ENCODE measurements at places on chromosomes 16 and 17. TPM values are rescaled to one million over a fixed set of nuclear protein-coding genes. Genes with fewer than 3 reads are reported as not detected.

- peak; percentile 58 for DNase-seq
- peaks cover 21% of the 10 kb centered on the region for H3K36me3 ChIP-seq
- H3K27ac ChIP-seq: peak overlapping the region; percentile 97
These were observed 1.6 kb upstream of the PPP1R9B start for GRCh38 chr17:50151937-50152547.

GRCh38 chr17:82202981-82203380, 9.7 kb downstream of the CCDC57 start:
- H3K4me1 ChIP-seq: peaks cover 58% of the 10 kb centered on the region
- no peak overlapping the region for H3K4me3 ChIP-seq
- DNase-seq: no peak

DNA sequence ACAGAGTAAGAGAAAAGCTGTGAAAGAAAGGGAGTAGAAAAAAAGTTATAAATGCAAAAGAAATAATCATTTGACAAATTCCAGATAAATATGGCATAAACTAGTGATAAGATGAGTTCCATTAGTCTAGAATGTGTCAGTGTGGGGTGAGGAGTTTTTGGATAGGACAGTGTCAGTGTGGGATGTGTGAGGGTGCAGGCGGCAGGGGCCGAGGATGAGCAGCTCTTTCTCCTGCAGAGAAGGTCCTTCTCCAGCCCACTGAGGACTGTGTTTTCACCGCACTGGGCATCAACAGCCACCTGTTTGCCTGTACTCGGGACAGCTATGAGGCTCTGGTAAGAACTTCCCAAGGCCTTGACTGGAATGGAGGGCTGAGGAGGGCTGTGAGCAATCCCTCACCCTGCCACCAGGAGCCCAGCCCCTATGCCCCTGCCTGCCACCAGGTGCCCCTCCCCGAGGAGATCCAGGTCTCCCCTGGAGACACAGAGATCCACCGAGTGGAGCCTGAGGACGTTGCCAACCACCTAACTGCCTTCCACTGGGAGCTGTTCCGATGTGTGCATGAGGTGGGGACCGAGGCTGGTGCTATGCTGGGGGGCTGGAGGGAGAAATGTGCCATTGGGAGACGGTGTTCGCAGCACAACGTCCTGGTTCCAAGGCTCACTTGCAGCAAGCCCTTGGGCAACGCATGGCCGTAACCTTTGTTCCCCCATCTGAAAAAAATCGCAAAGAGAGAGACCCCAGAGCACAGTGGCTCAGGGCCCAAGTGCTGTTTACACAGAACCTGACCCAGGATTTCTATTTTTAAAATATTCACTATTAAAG, 13.1 kb downstream of the RAPGEFL1 start:
- no peaks in the 10 kb centered on the region for H3K36me3 ChIP-seq
- peak overlapping the region; percentile 67 for H3K4me3 ChIP-seq
- peaks cover 14% of the 10 kb centered on the region for H3K4me1 ChIP-seq

GRCh38 chr17:21173543-21173942, 40.4 kb downstream of the TMEM11 start:
- H3K27me3 ChIP-seq: no peaks in the 10 kb centered on the region
- peaks cover 11% of the 10 kb centered on the region for H3K36me3 ChIP-seq
- no peak overlapping the region for H3K4me3 ChIP-seq
- no peak for DNase-seq
- H3K4me1 ChIP-seq: peaks cover 7% of the 10 kb centered on the region

DNA sequence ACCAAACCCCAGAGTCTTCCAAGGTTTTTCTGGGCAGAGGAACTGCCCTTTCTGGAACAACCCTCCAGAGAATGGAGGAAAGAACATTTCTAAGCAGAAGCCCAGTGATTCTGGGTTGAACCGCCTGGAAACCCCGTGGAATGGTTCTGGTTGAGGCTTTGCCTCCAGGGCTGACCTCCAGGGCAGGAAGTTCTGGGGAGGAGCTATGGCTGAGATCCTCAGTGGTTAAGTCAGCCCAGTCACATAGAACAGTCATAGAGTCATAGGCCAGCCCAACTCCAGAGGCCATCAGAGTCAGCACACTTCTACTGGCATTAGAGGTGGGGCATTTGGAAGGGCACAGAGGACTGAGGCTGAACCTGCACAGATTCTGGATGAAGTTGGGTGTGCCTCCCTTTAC, 65.9 kb downstream of the SPACA3 start:
- no peaks in the 10 kb centered on the region for H3K4me1 ChIP-seq
- no peak overlapping the region for H3K27ac ChIP-seq
- no peaks in the 10 kb centered on the region for H3K36me3 ChIP-seq

- H3K36me3 ChIP-seq: no peaks in the 10 kb centered on the region
- peaks cover 7% of the 10 kb centered on the region for H3K4me1 ChIP-seq
- H3K27ac ChIP-seq: no peak overlapping the region
These were observed 238.6 kb upstream of the GSE1 start for GRCh38 chr16:85374571-85374872.

- no peak overlapping the region for H3K4me3 ChIP-seq
- H3K36me3 ChIP-seq: no peaks in the 10 kb centered on the region
- no peak for DNase-seq
- H3K27ac ChIP-seq: no peak overlapping the region
- H3K27me3 ChIP-seq: no peaks in the 10 kb centered on the region
These were observed 17.7 kb downstream of the GALNS start for GRCh38 chr16:88839026-88839529.

GRCh38 chr17:67322042-67322787, 44.2 kb downstream of the PSMD12 start:
- no peaks in the 10 kb centered on the region for H3K36me3 ChIP-seq
- H3K27me3 ChIP-seq: peaks cover 2% of the 10 kb centered on the region
- H3K4me3 ChIP-seq: no peak overlapping the region
- no peaks in the 10 kb centered on the region for H3K4me1 ChIP-seq

DNA sequence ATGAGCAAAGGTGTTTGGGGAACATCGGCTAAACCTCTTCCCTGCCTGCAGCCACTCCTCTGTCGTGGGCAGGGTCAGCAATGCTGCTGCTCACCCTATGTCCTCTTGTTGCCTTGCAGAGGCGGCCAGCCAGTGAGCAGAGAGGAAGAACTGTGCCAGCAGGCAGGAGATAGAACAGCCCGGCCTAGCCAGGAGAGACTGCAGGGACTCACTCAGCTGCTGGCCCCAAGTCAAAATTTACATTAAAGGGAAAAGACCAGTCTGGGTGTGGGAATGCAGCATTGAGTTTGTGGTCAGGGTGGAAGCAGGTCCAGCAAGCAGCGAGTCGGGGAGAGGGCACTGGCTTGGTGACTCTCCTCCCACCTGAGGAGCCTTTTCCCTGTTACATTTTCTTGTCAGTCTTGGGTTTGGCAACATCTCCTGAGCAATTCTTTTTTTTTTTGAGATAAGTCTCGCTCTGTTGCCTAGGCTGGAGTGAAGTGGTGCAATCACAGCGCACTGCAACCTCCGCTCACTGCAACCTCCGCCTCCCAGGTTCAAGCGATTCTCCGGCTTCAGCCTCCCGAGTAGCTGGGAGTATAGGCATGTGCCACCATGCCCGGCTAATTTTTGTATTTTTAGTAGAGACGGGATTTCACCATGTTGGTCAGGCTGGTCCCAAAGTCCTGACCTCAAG, 22.7 kb downstream of the LIG3 start:
- H3K4me1 ChIP-seq: peaks cover 4% of the 10 kb centered on the region
- H3K36me3 ChIP-seq: peaks cover 68% of the 10 kb centered on the region
- no peaks in the 10 kb centered on the region for H3K27me3 ChIP-seq
- H3K4me3 ChIP-seq: no peak overlapping the region
- DNase-seq: no peak
- no peak overlapping the region for H3K27ac ChIP-seq

DNA sequence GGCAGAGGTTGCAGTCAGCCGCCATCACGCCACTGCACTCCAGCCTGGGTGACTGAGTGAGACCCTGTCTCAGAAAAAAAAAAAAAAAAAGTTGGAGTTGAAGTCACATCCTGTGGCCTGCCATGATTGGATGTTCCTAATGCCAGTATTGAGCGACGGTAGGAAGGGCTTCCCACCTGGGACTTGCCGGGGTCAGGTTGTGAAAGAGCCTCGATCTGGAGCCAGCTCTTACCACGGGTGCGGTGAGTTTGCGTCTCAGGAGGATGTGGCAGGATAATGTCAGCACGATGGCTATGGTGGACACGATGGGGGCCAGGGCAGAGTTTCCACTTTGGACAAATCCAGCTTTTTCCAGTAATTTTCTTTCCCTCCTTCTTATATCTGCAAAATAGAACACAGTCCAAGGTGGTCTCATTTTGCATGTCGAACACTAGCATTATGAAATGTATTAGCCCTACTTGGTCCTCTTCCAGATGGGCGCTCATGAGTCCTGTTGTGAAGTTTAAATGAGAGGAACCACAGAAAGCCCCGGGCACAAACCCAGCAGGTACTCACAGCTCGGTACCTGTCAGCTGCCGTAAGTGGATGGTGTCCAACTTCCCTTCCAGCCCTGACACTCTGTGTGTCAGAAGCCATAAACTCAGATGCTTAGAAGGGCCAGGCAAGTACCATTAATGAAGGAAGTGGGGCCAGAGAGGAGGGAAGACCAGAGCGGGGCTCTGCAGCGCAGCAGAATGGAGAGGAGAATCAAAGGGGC, 22.2 kb downstream of the ABCC12 start:
- no peak for DNase-seq
- peaks cover 3% of the 10 kb centered on the region for H3K4me1 ChIP-seq
- no peak overlapping the region for H3K27ac ChIP-seq
- peaks cover 8% of the 10 kb centered on the region for H3K27me3 ChIP-seq
- H3K4me3 ChIP-seq: no peak overlapping the region
- H3K36me3 ChIP-seq: no peaks in the 10 kb centered on the region

DNA sequence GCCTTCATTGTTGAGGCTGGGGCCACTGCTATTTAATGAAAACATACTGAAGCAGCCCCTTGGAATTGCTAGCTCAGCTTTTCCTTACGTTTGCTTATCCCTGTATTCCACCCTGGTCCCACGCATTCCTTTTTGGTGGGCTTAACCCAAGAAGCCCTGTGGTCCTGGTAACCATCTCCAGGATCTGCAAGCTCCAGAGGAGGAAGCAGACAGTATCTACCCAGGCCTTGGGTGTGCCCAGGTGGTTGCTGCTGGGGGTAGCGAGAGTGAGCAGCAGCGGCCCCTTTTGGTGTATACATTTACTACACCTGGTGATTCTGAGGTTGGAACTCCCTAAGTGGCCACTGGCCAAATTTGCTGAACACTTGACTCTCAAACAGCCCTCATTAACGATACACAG, 97.7 kb downstream of the CBLN1 start:
- DNase-seq: no peak
- H3K4me1 ChIP-seq: no peaks in the 10 kb centered on the region
- no peaks in the 10 kb centered on the region for H3K27me3 ChIP-seq

GRCh38 chr17:28503420-28503819, 2.7 kb upstream of the FOXN1 start:
- no peak overlapping the region for H3K27ac ChIP-seq
- H3K36me3 ChIP-seq: no peaks in the 10 kb centered on the region
- peaks cover 3% of the 10 kb centered on the region for H3K27me3 ChIP-seq
- H3K4me1 ChIP-seq: no peaks in the 10 kb centered on the region

- no peak overlapping the region for H3K4me3 ChIP-seq
- peaks cover 9% of the 10 kb centered on the region for H3K4me1 ChIP-seq
- H3K27me3 ChIP-seq: no peaks in the 10 kb centered on the region
- no peak for DNase-seq
- H3K27ac ChIP-seq: peak overlapping the region; percentile 63
- no peaks in the 10 kb centered on the region for H3K36me3 ChIP-seq
These were observed 266.9 kb upstream of the DYNLRB2 start for GRCh38 chr16:80273635-80274538.

DNA sequence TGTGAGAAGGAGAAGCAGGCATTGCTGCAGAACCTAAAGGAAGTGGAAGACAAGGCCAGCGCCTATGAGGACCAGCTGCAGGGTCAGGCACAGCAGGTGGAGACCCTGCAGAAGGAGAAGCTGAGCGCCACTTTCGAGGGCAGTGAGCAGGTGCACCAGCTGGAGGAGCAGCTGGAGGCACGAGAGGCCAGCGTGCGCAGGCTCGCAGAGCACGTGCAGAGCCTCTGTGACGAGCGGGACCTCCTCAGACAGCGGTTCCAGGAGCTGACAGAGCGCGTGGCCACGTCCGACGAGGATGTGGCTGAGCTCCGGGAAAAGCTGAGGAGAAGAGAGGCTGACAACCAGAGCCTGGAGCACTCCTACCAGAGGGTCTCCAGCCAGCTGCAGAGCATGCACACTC, 41.5 kb downstream of the PLD6 start:
- H3K4me3 ChIP-seq: no peak overlapping the region
- no peak for DNase-seq
- H3K27me3 ChIP-seq: no peaks in the 10 kb centered on the region

- no peak overlapping the region for H3K4me3 ChIP-seq
- no peak overlapping the region for H3K27ac ChIP-seq
- H3K36me3 ChIP-seq: no peaks in the 10 kb centered on the region
- no peak for DNase-seq
These were observed 1748.9 kb downstream of the TP53TG3F start for GRCh38 chr16:35208001-35208935.

DNA sequence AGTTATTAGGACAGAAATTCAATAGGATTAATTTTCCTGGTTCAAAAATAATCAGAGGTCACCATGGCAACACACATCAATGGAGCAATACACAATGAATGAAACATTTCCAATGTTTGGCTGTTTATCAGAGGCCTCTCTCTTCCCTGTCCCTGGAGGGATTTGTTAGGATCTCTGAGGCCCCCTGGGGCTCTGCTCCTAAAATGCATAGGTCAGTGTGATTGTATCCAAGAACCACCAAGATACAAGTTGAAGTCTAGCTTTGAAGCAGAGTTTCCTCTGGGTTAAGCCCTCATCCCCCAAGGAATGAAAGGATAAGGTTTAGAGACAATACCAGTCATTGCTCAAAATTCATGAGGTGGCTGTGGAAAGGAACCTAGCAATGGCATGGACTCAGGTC, 561.2 kb upstream of the C16orf82 start:
- H3K27ac ChIP-seq: no peak overlapping the region
- no peak overlapping the region for H3K4me3 ChIP-seq
- no peaks in the 10 kb centered on the region for H3K4me1 ChIP-seq

The TP53TG3B gene
- total RNA-seq: not detected

The PDE6G gene
- 11.1 TPM for total RNA-seq

The BEAN1 gene
- not detected for total RNA-seq

The RSKR gene
- 37.9 TPM for total RNA-seq

The SREBF1 gene
- total RNA-seq: 175 TPM

The SLC52A1 gene
- 0.14 TPM for total RNA-seq

The TBC1D3E gene
- not detected for total RNA-seq

The P2RX1 gene
- 4.0 TPM for total RNA-seq

The CBFB gene
- 156 TPM for total RNA-seq

Data from activated T-helper 2 cell treated with anti-CD3 and anti-CD28 coated beads, Interferon-gamma antibody, Interleukin-2, Interleukin-4, amounts not matched to agents 10 μg/mL and 5 μg/mL and 100 μg/mL, durations not matched to agents 14 hours and 24 hours and 36 hours (primary cell).